Subcutaneous adipose tissue (tissue), 4 donors: ENCODE measurements at places on chromosomes 4 and X. TPM values are rescaled to one million over a fixed set of nuclear protein-coding genes. Genes with fewer than 3 reads are reported as not detected.

The S100P gene
- total RNA-seq, result 3.4 TPM

The AREG gene
- 13.9 TPM for total RNA-seq

The PI4K2B gene
- 20.1 TPM for total RNA-seq

The GPR34 gene
- 16.2 TPM for total RNA-seq

The TBC1D8B gene
- 9.1 TPM for total RNA-seq

The IL2RG gene
- total RNA-seq, result 7.3 TPM

The UGT2B17 gene
- total RNA-seq, result not detected

The SUPT20HL2 gene
- total RNA-seq, result not detected

The FREM3 gene
- total RNA-seq, result not detected

The CDX4 gene
- total RNA-seq, result not detected

The FRAS1 gene
- total RNA-seq, result 6.0 TPM

The MSANTD1 gene
- total RNA-seq, result not detected

The LAP3 gene
- total RNA-seq, result 94.2 TPM

The UCP1 gene
- not detected for total RNA-seq

The PRDM8 gene
- total RNA-seq, result 5.8 TPM

The TLR1 gene
- 70.2 TPM for total RNA-seq

The PRICKLE3 gene
- total RNA-seq, result 12.2 TPM

The SNX12 gene
- 28.8 TPM for total RNA-seq

The SPINK2 gene
- not detected for total RNA-seq

The MAGEA2 gene
- not detected for total RNA-seq

The RHOH gene
- total RNA-seq, result 2.1 TPM

The AGTR2 gene
- total RNA-seq, result not detected

The IQCM gene
- not detected for total RNA-seq

The GLOD5 gene
- total RNA-seq, result not detected

The RGN gene
- total RNA-seq, result 6.4 TPM

The KDR gene
- 15.8 TPM for total RNA-seq

The PABPC1L2B gene
- not detected for total RNA-seq
